T-helper 1 cell (primary cell): ENCODE measurements at places on chromosomes 5 and 9.
A peak's percentile ranks its signal among the peaks of the same experiment; 100 is the strongest.

DNA sequence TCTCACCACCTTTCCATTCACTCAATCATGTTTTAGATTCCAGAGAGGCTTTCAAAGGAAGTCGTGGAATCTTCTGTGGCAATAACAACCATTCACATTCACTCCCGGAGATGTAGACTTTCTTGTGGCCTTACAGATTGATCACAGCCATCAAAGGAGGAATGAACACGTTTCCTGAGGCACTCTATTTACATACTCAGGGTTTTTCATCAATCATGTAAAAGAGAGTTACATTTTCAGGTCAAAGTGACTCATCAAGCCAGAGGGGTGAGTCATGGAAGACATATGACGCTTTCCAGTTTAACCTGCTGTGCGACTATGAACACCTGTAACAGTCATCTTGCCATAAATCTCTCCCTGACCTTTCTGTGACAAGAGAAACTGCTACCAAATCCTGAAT is 39.3 kb upstream of the RAD23B start:
- peak; percentile 44 for DNase-seq

- no peak for DNase-seq
Measured at GRCh38 chr9:121220996-121221663, 19.5 kb upstream of the RAB14 start.

- no peak for DNase-seq
Measured at GRCh38 chr9:108852079-108852478, 3.7 kb downstream of the ACTL7B start.

DNA sequence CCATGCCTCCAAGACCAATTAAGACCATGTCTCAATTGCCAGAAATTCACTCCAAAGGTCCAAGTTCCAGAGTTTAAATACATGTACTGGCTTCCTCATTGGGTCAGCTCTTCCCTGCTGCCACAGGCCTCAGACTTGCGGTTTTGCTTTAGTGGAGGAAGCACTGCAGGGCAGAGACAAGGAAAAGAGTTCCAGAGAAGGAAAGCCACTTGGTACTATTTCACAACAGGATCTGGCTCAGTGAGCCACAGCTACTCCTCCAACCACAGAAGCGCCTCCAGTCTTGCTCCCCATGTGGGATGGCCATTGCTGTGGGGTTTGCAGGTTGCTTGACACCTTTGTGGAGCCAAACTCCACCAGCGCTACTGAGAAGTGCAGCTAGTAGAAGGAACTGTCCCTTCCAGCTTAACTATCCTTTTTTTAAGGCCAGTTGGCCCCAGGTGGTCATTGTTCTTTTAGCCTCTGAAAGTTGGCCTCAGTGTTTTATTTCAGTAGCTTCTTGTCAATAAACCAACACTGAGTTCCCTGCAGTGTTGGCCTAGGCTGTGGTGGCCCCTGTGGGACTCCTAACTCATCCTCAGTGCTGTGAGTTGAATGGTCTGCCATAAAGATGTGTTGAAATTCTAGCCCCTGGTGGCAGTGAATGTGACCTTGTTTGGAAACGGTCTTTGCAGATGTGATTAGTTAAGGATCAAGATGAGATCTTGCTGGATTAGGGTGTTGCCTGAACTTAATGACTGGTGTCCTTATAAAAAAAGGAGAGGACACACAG is 93.7 kb upstream of the DAP start:
- DNase-seq: no peak

DNA sequence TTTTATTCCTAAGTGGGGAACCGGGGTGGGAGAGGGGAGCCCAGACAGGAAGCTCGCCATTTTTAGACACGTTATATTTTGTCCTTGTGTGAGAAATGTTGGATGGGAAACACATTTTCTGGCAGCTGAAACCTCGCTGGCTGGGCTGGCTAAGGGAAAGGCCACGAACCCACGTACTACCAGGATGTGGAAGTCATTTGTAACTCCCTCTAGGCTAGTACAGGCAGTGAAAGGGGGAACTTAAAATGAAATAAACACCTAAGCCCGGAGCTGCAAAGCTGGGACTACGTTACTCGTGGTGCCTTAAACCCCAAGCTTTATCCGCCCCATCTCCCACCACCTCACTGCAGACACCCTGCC is 42.5 kb downstream of the TMEM174 start:
- no peak for DNase-seq

DNA sequence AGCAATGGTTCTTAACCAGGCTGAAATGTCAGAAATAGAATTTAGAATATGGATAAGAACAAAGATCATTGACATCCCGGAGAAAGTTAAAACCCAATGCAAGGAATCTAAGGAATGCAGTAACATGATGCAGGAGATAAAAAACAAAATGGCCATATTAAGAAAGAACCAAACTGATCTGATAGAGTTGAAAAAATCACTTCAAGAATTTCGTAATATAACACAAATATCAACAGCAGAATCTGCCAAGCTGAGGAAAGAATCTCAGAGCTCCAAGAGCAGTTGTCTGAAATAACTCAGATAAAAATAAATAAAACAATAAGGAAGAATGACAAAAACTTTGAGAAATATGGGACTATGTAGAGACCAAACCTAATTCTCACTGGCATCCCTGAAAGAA is 37.8 kb upstream of the TAS2R1 start:
- DNase-seq: no peak

- no peak for DNase-seq
Measured at GRCh38 chr9:114093761-114094505, 5.2 kb downstream of the KIF12 start.

DNA sequence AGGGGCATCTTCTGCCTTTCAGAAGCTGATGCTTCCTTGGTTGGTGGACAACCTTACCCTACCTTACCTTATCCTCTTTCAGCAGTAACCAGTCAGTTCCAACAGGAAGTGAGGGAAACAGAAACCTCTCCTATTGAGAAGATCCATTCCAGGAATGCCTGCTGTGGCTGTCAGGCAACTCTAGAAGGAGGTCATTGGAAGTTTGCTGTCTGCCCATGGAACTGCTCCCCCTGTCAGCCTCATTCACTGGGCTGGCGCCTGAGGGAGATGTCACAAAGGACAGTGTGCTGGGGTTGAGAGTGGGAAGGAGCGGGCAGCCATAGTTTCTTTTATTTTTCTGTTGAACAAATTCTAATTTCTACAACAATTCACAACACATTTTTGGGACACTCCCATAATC is 54.7 kb downstream of the IRX1 start:
- no peak for DNase-seq

DNA sequence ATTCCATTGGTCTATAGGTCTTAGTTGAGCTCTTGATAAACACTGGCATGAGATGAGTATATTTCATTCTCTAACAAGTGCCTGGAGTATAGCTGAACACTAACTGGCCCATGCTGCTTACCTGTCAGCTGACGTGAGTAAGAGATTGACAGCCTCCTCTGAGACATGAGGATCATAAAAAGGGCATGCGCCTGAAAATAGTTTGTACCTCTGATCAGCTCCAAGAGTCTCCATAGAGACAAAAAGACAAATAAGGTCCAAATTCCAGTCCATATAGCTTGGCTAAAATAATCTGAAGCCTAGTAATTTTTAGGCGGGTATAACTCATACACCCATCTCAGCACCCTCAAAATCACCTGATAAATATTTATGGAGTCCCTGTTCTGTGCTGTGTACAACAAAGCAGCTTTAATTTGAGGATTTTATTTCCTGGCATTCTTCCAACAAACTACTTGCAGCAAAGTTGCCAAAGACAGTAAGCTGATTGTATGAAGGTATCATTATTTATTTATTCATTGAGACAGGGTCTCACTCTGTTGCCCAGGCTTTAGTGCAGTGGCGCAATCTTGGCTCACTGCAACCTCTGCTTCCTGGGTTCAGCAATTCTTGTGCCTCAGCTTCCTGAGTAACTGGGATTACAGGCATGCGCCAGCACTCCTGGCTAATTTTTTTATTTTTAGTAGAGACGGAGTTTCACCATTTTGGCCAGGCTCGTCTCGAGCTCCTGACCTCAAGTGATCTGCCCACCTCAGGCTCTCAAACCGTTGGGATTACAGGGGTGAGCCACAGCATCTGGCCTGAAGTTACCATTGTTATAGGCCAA is 16.2 kb upstream of the FSD1L start:
- DNase-seq: no peak

DNA sequence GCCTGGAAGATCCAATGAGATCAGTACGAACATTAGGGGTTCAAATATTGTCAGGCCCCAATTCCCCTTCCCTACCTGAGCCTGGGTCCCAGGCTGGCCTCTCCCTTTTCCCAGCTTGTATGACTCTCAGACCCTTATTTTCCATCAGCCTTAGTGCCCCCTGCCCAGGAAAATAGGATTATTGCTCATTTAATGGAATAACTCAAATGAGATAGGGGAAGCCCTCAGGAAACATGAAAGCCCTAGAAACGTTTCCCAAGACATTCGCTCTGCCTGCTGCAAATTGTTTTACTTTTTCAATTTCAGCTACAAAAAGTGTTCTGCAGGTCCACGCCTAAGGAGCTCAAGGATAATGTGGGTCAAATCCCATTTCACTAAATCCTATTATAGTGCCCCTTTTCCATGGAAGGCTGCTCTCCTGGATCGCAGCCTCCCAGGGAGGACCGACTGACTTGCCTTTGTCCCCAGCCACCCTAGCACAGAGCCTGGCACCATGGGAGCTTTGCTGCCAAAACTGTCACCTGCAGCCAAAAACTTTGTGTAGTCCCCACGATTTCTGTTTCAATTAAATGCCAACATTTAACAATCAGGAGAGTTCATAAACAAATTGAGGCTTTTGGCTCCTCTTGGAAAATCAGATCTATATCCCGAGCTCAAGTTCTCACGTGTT is 46.9 kb downstream of the THOC3 start:
- no peak for DNase-seq

DNA sequence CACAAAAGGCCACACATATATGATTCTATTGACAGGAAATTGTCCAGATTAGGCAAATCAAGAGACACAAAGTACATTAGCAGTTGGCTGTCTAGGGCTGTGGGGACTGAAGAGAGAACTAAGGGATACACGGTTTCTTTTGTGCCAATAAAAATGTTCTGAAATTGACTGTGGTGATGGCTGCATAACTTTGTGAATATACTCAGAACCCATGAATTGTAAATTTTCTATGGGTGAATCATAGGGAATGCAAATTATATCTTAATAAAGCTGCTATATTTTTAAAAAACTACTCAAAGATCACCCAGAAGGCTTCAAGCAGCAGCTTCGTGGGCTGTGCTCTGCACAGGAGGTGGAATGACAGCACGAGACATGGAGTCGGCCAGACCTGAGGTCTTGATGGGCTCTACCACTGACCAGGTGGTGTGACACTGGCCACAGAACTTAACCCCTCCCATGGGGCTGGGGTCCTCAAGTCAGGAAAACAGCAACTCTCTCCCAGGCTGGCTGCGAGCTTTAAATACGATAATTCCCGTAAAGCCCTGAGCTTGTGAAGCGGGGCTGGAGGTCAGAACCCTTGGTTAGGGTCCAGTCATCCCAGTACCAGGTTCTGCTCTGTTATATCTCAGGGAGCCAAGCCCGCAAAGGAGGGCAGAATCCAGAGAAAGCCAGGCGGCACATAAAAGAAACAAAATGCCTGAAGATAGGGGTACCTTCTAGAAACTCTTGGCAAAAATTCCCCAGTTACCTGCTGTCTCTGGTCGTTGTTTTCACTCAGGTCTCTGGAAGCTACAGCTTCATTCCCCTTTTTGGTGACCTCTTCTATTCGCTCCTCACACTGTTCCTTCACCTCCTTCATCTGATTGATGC is 59.1 kb downstream of the GOLM1 start:
- no peak for DNase-seq

- no peak for DNase-seq
Measured at GRCh38 chr9:93308158-93308602, 124.2 kb downstream of the WNK2 start.

GRCh38 chr5:168327994-168328393 is 36.5 kb downstream of the WWC1 start:
- no peak for DNase-seq

DNA sequence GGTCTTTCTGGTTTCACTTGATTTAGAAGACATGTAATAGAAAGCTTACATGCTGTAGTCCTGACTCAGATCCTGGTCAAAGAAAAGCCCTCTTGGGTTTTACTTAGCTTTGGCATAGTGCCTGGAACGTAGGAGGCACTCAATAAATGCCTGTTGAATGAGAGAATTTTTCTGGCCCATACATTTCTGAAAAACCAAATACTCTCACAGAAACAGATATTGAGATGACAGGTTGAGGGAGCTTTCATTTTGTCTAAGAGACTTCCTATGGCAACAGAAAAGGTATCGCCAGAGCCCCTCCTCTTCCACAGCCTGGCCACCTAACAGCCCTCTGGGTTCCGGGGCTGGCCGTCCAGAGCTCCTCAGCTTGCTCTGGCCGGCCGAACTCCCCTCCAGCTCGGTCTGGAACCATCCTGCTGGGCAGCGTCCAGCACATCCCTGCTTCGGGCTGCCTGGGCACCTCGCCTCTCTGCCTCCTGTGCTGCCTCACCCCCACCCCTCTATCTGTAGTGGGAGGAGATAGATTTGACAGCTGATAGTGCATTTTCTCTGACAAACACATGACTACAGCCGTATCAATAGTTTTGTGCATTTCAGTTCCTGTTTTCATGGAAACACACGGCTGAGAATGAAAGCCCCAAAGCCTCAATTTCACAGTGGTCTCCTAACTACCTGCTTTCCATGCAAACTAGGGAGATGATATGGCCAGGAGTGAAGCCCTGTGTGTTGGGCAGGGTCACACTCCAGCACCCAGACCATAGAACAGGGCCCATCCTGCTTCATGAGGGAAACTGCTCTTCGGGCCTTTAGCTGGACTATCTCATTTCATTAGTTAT is 1.1 kb downstream of the IL4 start:
- DNase-seq: no peak

DNA sequence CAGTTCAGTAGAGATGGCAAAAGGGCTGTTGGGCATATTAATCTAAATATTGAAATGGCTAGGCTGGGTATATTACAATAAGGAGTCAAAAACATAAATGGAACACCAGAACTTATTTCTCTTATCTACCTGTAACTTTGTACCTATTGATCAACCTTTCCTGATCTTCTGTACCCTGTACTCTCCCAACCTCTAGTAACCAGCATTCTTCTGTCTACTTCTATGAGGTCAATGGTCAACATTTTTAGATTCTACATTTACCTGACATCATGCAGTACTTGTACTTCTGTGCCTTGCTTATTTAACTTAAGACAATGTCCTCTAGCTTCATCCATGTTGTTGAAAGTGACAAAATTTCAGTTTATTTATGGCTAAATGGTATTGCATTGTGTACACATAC is 467.3 kb downstream of the TAF11L14 start:
- no peak for DNase-seq

GRCh38 chr5:136073714-136074529 is 45.1 kb downstream of the TGFBI start:
- no peak for DNase-seq

GRCh38 chr5:82728926-82729702 is 348.1 kb downstream of the TMEM167A start:
- no peak for DNase-seq

DNA sequence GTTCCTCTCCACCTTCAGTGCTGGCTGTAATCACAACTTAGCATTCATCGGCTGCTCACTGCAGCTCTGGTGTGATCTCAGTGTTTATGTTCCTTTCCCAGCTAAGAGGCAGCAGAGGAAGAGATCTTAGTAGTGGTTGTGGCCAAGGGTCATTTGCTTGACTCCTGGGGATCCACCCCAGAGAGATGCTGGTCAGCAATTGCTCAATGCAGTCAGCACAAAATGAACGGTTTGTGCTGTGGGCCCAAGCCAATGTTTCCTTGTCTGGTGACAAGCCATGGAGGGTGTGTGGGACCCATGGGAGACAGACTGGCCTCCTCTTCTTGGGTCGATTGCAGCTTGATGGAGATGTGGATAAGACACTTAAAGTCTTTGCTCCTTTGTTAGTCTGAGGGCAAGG is 16.1 kb upstream of the FRMD3 start:
- no peak for DNase-seq
